ENCODE measurements at places on chromosomes 5 and 9. TPM values are rescaled to one million over a fixed set of nuclear protein-coding genes. Genes with fewer than 3 reads are reported as not detected.

The SURF4 gene
- 386 TPM for total RNA-seq

The OR1J1 gene
- total RNA-seq, result not detected

The CFAP90 gene
- total RNA-seq, result 0.65 TPM

The PELO gene
- total RNA-seq, result 10.1 TPM

The TLR4 gene
- total RNA-seq, result 23.3 TPM

The OR1Q1 gene
- not detected for total RNA-seq

The FGF18 gene
- total RNA-seq, result 0.08 TPM

The AIF1L gene
- total RNA-seq, result 1.8 TPM

The ZBED3 gene
- total RNA-seq, result 2.8 TPM

The SPINK7 gene
- not detected for total RNA-seq

The MCTP1 gene
- total RNA-seq, result 7.6 TPM

The ASTN2 gene
- 1.8 TPM for total RNA-seq

The AGTPBP1 gene
- 8.8 TPM for total RNA-seq

The SLC25A2 gene
- 0.42 TPM for total RNA-seq

The SURF6 gene
- total RNA-seq, result 9.4 TPM

The APBA1 gene
- total RNA-seq, result 19.0 TPM

The MEGF10 gene
- total RNA-seq, result 0.33 TPM

The NIPAL4 gene
- total RNA-seq, result not detected

The FOXD4L4 gene
- 0.50 TPM for total RNA-seq

The ANXA1 gene
- total RNA-seq, result 15.6 TPM

The IL3 gene
- not detected for total RNA-seq

The PGM5 gene
- 2.1 TPM for total RNA-seq

The SOHLH1 gene
- total RNA-seq, result not detected

The TMEM174 gene
- total RNA-seq, result not detected

The IL33 gene
- total RNA-seq, result 15.3 TPM

The ALDOB gene
- total RNA-seq, result 527 TPM

The SPAAR gene
- 2.4 TPM for total RNA-seq

The FREM1 gene
- total RNA-seq, result 1.4 TPM

The CLIC3 gene
- total RNA-seq, result 0.42 TPM

The WDR31 gene
- 3.2 TPM for total RNA-seq

The TMC1 gene
- total RNA-seq, result not detected

The CNTNAP3B gene
- 14.1 TPM for total RNA-seq

The BTNL8 gene
- total RNA-seq, result 0.14 TPM

All from liver (tissue), 10 donors.